ENCODE measurements at places on chromosomes 2 and 18. TPM values are rescaled to one million over a fixed set of nuclear protein-coding genes. Genes with fewer than 3 reads are reported as not detected.

PRKAG3 gene
- total RNA-seq = not detected

CNDP1 gene
- total RNA-seq = 0.51 TPM

GRCh38 chr2:161972866-161973265, 101.1 kb downstream of the DPP4 start:
- DNase-seq = no peak

GRCh38 chr2:88540346-88540745, 86.9 kb downstream of the EIF2AK3 start:
- no peak for DNase-seq
